Ovary (tissue), 10 donors: ENCODE measurements at places on chromosomes 5 and 9. TPM values are rescaled to one million over a fixed set of nuclear protein-coding genes. Genes with fewer than 3 reads are reported as not detected.

DNA sequence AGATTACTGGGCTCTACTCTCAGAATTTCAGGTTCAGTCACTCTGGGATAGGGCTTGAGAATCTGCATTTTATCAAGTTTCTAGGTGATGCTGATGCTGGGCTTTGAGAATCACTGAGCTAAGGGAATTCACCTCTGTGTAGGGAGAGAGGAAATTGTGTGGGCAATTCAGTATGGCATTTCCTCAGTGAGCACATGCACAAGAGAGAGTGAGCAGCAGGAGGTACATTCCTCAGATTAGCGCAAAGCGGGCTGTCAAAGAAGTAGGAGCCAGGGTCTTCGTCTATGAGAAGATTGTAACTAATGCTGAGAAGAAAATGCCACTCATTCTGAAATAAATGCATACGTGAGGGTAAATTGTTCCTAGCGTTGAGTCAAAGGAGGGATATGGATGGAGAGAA lies 175.9 kb downstream of the KIF4B start:
- no peak for DNase-seq

GRCh38 chr5:151058891-151059489 lies 21.8 kb downstream of the TNIP1 start:
- DNase-seq, result no peak

- no peak for DNase-seq
Observed at GRCh38 chr9:21324047-21324446, 11.2 kb downstream of the KLHL9 start.

DNA sequence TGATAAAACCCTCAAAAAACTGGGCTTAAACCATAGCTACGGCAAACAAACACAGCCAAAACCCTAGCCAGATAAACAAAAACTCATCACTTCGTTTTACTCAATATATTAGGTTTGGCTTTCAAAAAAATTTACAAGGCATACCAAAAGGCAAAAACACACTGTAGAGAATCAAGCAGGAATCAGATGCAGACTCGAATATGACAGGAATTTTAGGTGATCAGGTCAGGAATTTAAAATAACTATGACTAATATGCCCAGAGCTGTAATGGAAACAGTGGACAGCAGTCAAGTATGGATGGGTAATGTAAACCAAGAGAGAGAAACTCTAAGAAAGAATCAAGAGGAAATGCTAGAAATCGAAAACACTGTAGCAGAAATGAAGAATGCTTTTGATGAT lies 26.5 kb upstream of the DOCK2 start:
- no peak for DNase-seq

Gene TAF11L5
- total RNA-seq, result not detected

DNA sequence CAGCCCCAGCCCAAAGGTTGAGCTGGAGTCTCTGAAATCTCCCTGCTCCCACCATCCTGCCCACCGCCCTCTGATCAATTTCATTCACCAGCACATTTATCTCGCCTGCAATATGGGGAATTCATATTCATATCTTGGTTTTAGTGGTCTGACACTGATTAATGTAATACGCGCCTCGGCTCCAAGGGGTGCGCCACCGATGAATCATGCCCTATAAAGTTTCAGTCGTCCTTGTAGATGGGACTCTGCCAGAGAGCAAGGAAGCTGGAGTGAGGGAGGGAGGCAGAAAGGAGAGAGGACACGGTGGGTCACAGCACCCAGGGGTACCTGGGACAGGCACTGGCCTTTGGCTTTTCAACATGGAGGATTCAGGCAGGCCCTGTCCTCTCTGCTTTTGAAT lies 8.9 kb downstream of the IRX1 start:
- no peak for DNase-seq

- DNase-seq, result no peak
Observed at GRCh38 chr5:96146675-96147074, 185.0 kb upstream of the ELL2 start.

- DNase-seq, result no peak
Observed at GRCh38 chr9:130239741-130240241, 25.8 kb upstream of the HMCN2 start.
